Renal pelvis (tissue), 12 donors: ENCODE measurements at places on chromosomes 12 and 14. TPM values are rescaled to one million over a fixed set of nuclear protein-coding genes. Genes with fewer than 3 reads are reported as not detected.

- DNase-seq, result no peak
Measured at GRCh38 chr12:120199595-120200306, 1.2 kb downstream of the RPLP0 start.

GRCh38 chr12:5272018-5272785 is 159.7 kb upstream of the NTF3 start:
- no peak for DNase-seq

DNA sequence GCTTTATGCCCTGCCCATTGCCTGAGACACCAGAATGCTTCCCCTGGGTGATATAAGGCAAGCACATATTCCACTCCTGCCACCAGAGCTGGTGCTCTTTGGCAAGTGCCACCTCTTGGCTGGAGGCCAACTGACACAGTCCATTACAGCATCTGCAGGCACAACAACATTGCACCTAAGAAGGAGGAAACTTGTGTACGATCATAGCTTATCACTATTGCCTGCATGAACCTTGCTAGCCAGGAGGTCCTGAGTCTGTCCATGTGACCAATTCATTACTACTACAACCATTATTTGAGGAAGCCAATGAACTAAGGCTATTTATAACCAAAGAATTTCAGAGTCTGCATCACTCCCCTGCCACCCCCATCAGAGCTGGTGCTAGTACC is 119.8 kb upstream of the SCAF11 start:
- no peak for DNase-seq

DNA sequence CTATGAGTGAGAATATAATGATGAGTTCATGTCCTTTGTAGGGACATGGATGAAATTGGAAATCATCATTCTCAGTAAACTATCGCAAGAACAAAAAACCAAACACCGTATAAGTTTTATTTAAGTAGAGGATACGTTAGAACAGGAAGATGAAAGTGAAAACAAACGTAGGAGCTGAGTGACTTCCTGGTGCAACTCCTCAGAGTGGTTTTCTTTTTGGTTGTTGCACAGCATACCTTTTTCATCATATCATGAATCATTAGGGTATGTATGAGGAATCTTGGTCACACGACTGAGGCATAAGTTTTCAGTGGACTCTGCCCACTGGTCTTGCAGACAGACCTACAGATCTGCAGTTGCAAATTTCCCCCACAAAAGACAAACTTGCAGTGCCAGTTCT is 199.0 kb downstream of the LRFN5 start:
- no peak for DNase-seq

GRCh38 chr14:91872517-91873470 is 5.5 kb upstream of the TC2N start:
- no peak for DNase-seq

GRCh38 chr12:14315501-14315900 is 50.0 kb upstream of the ATF7IP start:
- no peak for DNase-seq

Gene OAS2
- 6.9 TPM for polyA plus RNA-seq
